ENCODE measurements at places on chromosomes 11 and 22.

DNA sequence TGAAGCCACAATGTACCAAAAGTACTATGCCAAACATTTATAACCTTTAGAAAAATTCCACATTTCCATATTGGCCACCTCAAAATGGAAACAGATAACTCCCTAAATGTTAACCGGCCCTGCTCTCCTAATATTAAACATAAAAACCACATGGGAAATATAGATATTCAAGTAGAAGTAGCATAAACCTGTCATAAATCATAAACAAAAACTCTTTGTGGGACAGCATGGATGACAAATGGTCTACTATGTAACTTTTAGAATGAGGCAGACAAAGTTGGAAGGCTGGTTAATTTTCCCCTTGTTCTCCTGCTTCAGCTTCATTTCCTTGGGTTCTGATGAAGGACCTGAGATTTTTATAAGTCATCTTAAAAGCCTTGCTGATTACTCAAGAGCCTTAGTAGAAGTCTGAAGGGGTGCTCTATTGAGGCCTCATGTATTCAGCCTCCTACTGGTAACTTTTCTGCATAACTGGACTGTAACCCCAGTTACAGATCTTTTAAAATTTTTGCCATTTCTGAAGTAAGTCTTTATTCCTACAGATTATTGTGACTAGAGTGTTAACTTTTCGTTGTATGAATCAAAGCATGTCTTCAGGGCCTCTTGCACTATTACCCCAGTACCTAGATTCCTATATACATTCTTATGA lies 116.4 kb downstream of the STIM1 start:
- no peak for DNase-seq

GRCh38 chr11:72088076-72088808 lies 7.6 kb downstream of the LRRC51 start:
- no peak for DNase-seq

DNA sequence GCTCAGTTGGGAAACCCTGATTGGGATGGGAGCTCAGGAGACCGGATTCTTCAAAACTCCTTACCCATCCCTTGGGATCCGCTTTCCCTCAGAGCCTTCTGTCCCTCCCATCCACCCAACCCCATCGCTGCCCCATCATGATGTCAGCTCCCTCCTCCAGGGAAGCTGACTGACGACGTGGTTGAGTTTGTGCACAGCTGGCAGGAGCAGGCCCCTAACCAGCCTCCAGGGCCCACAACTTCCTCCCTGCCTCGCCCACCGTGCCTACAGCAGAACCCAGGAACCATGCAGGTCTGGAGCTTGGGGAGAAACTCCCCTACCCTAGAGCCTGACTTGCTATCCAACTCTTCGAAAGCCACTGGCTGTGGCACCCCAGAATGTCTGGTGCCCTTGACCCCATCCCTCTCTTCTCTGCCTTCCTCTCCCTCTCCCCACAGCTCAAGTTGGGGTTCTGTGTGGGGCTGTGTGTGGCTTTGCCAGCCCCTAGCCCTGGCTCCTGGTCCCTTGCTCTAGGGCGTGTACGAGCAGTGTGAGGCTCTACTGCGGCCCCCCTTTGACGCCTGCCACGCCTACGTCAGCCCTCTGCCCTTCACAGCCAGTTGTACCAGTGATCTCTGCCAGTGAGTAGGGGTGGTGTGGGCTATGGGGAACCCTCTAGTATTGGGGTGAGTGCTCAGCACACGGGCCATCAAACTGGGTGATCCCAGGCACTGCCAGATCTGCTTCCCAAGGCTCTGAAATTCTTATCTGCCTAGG lies 11.1 kb downstream of the OTOG start:
- DNase-seq = no peak

GRCh38 chr11:118878163-118878563 lies 5.5 kb upstream of the CXCR5 start:
- no peak for DNase-seq

- DNase-seq = no peak
Observed at GRCh38 chr11:29656597-29656996, 360.2 kb downstream of the KCNA4 start.
